ENCODE measurements at places on chromosomes 16 and 17. TPM values are rescaled to one million over a fixed set of nuclear protein-coding genes. Genes with fewer than 3 reads are reported as not detected.

KRT222 gene
- 1.9 TPM for total RNA-seq

GRCh38 chr16:86306011-86306644, 204.2 kb upstream of the FOXF1 start:
- no peak overlapping the region for H3K4me3 ChIP-seq
- no peak for DNase-seq
- no peaks in the 10 kb centered on the region for H3K4me1 ChIP-seq
- H3K36me3 ChIP-seq = no peaks in the 10 kb centered on the region

KRTAP4-3 gene
- total RNA-seq = not detected

GRCh38 chr16:67150047-67150832, 558 bp downstream of the B3GNT9 start:
- no peaks in the 10 kb centered on the region for H3K4me1 ChIP-seq
- no peaks in the 10 kb centered on the region for H3K27me3 ChIP-seq
- no peak for DNase-seq
- H3K27ac ChIP-seq = peak overlapping the region; percentile 54
- peaks cover 34% of the 10 kb centered on the region for H3K36me3 ChIP-seq

DNA sequence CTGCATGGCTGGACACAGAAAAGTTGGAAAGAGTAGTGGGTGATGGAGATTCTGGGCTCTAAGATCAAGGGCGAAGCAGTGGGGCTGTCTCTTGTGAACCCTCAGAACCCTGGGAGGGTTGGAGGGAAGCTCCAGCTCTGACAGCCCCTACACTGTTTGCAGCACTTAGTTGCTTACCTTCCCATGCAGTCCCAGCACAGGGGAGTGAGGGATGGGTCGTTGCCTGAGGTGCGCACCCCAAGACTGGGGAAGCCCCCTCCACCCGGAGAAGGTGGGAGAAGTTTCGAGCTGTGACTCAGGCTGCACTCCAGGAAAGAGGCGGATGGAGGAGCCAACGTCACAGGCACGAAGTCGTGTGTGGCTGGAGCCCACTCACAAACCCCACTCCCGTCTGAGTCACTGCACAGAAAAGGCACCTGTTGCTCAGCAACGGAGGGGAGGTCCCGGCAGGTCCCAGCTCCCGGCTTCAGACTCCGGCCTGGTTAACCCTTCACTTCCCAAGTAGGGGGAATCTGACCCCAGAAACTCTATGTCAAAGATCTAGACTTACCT, 60.1 kb downstream of the AIPL1 start:
- no peak for DNase-seq
- no peaks in the 10 kb centered on the region for H3K36me3 ChIP-seq
- no peaks in the 10 kb centered on the region for H3K4me1 ChIP-seq

ABCC11 gene
- total RNA-seq = 7.6 TPM

ASGR1 gene
- total RNA-seq = 409 TPM

DNA sequence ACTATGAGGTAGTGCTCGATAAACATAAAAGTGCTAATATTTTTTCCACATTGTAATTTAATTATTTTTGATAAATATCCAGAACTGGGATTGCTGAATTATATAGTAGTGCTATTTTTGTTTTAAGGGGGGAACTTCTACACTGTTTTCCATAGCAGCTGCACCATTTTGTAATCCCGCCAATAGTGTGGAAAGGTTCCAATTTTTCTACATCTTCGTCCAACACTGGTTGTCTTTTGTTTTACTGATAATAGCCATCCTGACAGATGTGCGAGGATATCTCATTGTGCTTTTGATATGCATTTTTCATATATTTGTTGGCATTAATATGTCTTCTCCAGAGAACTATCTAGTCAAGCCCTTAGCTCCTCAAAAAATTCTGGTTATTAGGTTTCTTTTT, 259.6 kb upstream of the KCNJ16 start:
- H3K27ac ChIP-seq = no peak overlapping the region
- H3K27me3 ChIP-seq = no peaks in the 10 kb centered on the region
- H3K4me3 ChIP-seq = no peak overlapping the region
- H3K36me3 ChIP-seq = no peaks in the 10 kb centered on the region

- no peaks in the 10 kb centered on the region for H3K27me3 ChIP-seq
- H3K4me1 ChIP-seq = no peaks in the 10 kb centered on the region
- no peak for DNase-seq
Measured at GRCh38 chr17:39548494-39549225, 59.1 kb downstream of the NEUROD2 start.

WNT3 gene
- total RNA-seq = 4.4 TPM

GRCh38 chr17:36722903-36723263, 121.5 kb downstream of the MRM1 start:
- H3K27me3 ChIP-seq = no peaks in the 10 kb centered on the region
- H3K36me3 ChIP-seq = no peaks in the 10 kb centered on the region
- no peaks in the 10 kb centered on the region for H3K4me1 ChIP-seq
- no peak overlapping the region for H3K4me3 ChIP-seq
- DNase-seq = no peak

DNA sequence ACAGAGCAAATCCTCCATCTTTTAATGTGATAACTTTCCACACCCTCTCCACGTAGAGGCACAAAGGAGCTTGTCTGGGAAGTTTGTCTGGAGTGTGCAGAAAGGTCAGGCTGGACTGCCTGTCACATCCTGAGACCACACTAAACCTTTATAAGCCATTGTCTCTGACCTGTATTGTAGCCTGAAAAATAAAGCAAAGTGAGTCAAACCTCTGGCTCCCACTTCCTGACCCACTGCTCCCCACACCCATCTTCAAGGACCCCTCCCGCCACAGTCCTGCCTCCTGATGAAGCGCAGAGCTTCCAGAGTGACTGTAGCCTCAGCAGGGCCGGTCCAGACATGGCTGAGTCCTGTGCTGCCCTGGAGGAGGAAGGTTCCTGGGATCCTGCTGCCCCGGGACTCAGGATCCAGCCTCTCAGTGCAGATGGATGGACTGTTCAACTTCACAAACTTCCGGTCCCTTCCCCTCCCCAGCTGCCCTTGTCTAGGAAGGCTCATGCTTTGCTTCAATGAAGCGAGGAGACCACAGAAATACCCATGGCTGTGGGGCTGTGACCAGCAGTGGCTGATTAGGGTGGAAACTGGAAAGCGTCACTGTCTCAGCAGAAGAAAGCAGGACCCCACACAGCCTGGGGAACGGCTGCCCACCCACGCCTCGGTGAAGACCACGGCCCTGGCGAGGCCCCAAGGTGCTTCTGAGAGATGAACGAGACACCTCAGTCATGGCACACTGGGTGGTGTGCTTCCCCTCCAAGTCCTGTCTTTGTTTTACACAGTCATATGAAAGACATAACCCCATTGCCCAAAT, 30.9 kb upstream of the CLEC18B start:
- DNase-seq = no peak
- no peak overlapping the region for H3K27ac ChIP-seq
- H3K4me3 ChIP-seq = no peak overlapping the region
- H3K4me1 ChIP-seq = no peaks in the 10 kb centered on the region
- H3K27me3 ChIP-seq = no peaks in the 10 kb centered on the region

LPO gene
- not detected for total RNA-seq

GRCh38 chr16:87581857-87582215, 20.5 kb upstream of the JPH3 start:
- DNase-seq = peak; percentile 43
- H3K4me3 ChIP-seq = no peak overlapping the region
- no peaks in the 10 kb centered on the region for H3K36me3 ChIP-seq
- no peaks in the 10 kb centered on the region for H3K27me3 ChIP-seq
- no peaks in the 10 kb centered on the region for H3K4me1 ChIP-seq
- peak overlapping the region; percentile 67 for H3K27ac ChIP-seq

- no peaks in the 10 kb centered on the region for H3K4me1 ChIP-seq
- H3K4me3 ChIP-seq = no peak overlapping the region
- no peak for DNase-seq
- no peaks in the 10 kb centered on the region for H3K36me3 ChIP-seq
- H3K27ac ChIP-seq = no peak overlapping the region
- H3K27me3 ChIP-seq = no peaks in the 10 kb centered on the region
Measured at GRCh38 chr17:49146620-49147306, 14.2 kb downstream of the B4GALNT2 start.

SSTR5 gene
- total RNA-seq = not detected

DNA sequence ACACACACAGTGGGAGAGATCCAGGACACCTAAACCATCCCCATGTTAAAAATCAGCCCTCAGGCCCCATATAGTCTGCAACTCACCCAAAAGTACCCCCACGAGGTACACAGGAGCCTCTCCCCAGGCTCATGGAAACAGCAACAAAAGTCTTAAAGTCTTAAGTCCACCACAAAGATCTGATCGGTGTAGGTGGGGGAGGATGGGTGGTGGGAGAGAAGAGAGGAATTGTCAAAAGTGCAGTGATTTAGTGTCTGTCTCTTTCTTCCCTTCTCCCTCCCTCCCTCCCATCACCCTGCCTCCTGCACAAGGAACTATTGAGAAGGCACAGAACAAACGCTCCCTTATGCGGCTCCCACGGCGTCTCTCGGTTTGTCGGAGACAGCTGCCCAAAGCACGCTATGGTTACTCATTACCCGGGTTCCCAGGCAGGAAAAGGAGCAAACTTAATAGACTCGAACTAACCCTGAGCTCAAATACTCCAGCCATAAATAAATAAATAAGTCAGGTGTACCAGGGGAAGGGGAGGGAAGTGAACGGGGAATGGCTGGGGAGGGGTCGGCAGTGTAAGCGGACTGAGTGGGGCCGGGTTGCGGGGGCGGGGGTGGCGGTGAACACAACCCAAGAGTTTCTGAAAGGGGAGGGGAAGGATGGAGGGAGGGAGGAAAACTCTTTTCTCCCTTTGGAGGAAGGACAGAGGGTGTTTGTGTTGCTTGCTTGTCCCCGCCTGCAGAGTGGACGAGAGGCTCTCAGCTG, 477.4 kb downstream of the SLC39A11 start:
- no peaks in the 10 kb centered on the region for H3K27me3 ChIP-seq
- no peak overlapping the region for H3K27ac ChIP-seq
- H3K4me1 ChIP-seq = no peaks in the 10 kb centered on the region
- no peaks in the 10 kb centered on the region for H3K36me3 ChIP-seq
- no peak for DNase-seq

- no peak for DNase-seq
- H3K27ac ChIP-seq = no peak overlapping the region
- no peaks in the 10 kb centered on the region for H3K4me1 ChIP-seq
- no peaks in the 10 kb centered on the region for H3K36me3 ChIP-seq
Measured at GRCh38 chr17:78896834-78897663, 6.0 kb downstream of the CEP295NL start.

- no peak overlapping the region for H3K4me3 ChIP-seq
- H3K27me3 ChIP-seq = no peaks in the 10 kb centered on the region
- DNase-seq = no peak
- H3K4me1 ChIP-seq = peaks cover under 1% of the 10 kb centered on the region
- H3K36me3 ChIP-seq = peaks cover 5% of the 10 kb centered on the region
Measured at GRCh38 chr17:75673487-75673886, 6.3 kb downstream of the SAP30BP start.
